IPS-NIHi11 (cell line): ENCODE measurements at places on chromosomes 3 and 15.
A peak's percentile ranks its signal among the peaks of the same experiment; 100 is the strongest.

DNA sequence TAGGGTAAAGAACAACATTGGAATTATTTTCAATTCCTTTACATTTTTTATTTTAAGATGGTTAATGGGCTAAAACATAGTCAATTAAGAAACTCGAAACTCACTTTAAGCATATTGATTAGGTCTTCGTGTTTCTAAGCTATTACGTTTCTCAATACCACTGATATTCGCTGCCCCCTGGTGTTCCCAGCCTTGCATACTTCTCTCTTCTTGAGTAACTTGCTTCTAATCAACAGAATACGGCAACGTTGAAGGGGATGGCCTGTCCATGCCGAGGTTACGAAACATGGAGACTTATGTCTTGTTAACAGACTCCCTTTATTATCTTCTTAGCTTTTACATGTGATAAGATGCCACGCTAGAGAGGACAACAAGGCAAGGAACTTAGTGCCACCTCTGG lies 43.6 kb downstream of the ROBO1 start:
- DNase-seq, result peak; percentile 34

GRCh38 chr3:122962149-122962548 lies 65.4 kb downstream of the SEMA5B start:
- no peak for DNase-seq

DNA sequence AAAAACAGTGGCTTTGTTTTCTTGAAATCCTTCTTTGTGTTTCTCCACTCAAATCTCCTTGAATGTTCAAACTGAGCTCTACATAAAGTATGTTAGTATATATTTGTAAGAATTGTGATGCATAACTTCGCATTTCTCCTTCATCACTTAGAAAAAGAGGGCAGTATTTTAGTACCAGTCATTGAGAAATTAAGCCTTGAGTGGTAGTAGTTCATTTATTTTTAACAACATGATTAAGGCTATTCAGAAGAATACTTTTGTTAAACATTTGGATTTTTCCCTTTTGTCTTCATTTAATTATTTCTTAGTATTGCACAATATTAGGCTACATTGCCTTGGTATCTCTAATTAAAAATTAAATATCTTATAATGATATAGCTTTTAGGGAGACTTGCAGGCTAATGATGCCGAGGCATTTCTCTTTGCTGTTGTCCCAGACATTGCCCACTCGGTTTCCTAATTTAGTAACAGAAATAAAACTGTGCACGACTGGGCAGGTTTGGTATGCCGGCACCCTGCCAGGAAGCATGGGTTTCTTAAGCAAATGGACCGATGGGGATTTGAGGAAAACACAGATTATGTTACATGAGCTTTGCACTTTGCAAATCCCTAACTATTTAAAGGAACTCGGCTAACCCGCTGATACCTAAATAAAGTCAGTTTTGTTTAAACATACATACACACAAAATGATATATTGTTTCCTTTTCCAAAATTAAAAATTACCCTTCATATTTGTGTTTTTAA lies 54.7 kb downstream of the LRRC28 start:
- peak; percentile 51 for DNase-seq

- DNase-seq, result no peak
Observed at GRCh38 chr15:76153241-76154197, 93.7 kb downstream of the TMEM266 start.

- DNase-seq, result no peak
Observed at GRCh38 chr3:128760042-128760441, 34.1 kb downstream of the RAB7A start.

DNA sequence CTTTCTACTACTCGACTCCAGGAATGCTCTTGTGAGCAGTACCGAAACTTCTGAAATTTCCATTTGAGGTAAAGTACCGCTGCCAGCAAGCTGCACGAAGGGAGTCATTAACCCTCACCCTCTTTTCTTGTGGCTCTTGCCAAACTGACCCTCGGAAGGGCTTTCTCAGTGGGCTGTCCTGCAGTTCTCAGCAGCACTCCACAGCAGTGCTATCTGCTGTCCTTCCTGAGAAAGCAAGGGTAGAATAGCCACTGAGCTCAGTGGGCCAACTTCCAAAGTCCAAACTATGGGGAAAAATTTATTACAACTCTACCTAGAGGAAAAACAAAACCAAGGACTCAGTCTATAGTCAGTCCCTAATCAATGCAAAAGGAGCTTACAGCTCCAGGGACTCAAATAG lies 38.5 kb upstream of the COL8A1 start:
- no peak for DNase-seq

GRCh38 chr3:117104792-117105191 lies 395.2 kb downstream of the TUSC7 start:
- peak; percentile 32 for DNase-seq

DNA sequence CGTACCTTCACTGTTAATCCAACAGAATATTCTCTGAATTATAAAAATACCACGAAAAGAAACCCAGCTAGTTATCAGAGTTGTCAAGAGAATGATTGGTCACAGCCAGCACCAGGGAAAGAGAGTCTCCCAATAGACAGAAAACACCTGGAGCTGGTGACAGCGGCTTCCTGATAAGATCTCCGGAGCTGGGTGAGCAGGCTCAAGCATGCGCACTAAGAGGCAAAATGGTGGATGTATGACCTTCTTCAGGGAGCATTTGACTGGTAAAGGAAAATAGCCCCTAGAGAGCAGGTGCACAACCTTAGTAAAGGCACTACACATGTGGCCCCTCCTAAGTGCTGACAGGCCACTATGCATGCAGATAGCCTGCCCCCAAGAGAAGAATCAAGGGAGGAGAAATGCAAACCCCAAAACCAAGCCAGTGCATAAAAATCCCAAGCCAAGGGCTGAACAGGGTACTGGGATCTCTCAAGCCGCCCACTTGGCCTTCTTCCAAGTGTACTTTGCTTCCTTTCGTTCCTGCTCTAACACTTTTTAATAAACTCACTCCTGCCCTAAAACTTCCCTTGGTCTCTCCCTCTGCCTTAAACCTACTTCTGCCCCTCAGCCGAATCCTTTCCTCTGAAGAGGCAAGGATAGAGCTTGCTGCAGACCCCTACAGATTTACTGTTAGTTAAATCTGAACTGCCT lies 93.2 kb downstream of the UACA start:
- no peak for DNase-seq

- DNase-seq, result no peak
Observed at GRCh38 chr15:59157840-59158700, 48.6 kb upstream of the LDHAL6B start.

DNA sequence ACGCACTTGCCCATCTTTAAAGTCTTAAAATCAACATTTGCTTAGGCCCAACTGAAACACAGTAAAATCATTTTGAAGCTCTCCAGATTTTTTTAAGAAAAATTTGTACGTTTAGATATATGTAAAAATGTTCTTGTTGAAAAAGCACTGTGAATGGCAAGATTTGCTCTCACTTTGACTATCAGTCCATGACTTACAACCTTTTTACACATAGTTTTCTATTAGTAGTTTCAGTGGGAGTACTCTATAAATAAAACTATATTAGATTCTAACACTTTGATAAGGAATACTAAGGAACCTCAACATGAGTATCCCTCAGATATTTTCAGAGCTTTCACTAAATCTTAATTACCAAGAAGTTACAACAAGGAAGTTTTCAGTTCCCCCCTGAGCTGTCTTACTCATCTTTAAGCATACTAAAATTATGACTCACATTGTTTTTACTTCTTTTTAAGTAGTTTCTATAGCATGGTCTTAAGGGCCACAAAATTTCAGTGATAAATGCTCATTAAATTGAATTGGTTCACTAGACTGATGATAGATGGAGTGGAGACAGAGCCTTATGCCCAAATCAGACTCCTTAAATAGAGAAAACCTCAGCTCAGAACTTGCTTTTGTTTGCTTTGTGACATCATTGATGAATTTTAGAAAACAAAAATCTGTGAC lies 31.6 kb upstream of the RAP2B start:
- DNase-seq, result no peak

DNA sequence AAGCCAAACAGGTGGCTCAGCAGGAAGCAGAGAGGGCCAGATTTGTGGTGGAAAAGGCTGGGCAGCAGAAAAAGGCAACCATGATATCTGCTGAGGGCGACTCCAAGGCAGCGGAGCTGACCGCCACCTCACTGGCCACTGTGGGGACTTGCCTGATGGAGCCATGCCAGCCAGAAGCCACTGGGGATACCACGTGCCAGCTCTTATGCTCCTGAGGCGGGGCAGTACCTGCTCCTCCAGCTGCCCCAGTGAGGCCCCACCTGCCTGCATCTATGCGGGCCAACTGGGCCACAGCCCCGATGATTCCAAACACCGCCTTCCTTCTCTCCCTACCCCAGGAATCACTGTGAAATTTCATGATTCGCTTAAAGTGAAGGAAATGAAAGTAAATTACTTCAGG lies 22.9 kb upstream of the ARIH1 start:
- DNase-seq, result no peak

DNA sequence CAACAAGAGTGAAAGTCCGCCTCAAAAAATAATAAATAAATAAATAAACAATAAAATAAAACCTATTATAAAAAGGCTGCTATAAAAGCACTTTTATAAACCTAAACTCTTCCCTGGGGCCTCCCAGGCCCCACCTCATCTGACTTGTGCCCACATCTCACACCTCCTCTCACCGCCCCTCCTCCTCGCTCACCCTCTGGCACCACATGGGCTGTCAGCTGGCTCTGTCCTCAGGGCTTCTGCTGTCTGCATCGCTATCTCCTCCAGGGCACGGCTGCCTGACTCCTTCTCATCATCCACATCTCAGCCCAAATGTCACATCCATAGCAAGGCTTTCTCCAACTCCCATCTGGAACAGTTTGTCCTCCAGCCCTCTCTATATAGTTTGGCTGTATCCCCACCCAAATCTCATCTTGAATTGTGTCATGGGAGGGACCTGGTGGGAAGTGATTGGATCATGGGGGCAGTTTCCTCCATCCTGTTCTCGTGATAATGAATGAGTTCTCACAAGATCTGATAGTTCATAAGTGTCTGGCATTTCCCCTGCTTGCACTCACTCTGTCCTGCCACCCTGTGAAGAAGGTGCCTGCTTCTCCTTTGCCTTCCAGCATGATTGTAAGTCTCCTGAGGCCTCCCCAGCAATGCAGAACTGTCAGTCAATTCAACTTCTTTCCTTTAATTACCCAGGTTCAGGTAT lies 8.8 kb upstream of the SH3BP5 start:
- no peak for DNase-seq

DNA sequence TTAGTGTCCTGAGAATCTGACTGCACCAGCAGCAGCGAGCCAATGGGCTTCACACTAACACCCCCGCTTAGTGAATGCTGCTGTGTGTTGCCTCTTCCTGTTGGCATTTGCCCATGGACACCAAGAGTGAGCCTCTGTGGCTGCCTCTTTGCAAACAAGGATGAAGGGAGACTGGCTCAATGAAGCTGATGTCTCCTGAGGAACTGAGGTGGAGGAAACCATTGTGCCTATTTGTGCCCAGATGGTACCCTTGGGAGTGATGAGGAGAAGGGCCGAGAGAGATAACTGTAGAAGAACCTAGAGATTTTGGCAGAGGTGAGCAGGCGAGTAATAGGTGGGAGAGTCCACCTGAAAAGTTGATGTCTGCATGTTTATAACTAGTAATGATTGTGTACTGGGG lies 51.2 kb downstream of the IL20RB start:
- no peak for DNase-seq

DNA sequence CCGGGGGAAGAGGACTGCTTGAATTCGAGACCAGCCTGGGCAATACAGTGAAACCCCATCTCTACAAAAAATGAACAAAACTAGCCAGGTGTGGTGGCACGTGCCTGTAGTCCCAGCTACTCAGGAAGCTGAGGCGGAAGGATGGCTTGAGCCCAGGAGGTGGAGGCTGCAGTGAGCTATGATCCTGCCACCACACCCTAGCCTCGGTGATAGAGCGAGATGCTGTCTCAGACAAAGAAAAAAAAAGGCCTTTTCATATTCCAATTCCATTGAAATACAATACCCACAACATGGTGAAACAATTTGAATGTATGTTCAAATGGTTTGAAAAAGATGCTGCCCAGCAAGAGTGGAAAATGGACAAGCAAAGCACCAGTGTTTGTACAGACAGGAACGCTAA lies 61.8 kb upstream of the ZNF148 start:
- no peak for DNase-seq

DNA sequence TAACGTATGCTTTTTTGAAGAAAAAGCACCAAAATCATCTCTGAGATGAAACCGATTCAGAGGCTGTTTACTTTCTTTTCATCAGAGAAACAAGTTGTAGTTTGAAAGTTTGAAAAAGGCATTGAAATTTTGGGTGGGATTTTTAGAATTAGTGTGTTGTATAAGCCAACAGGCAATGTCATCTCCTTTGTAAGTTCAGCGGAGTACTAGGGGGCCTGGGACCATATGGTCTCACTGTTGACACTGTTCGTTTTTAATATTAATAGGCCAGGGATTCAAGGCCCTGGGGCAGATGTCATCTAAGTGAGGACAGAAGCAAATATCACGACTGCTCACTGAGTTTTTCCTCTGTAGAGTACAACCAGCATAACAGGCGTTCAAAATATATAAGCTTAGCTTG lies 256.2 kb upstream of the RARB start:
- DNase-seq, result no peak

DNA sequence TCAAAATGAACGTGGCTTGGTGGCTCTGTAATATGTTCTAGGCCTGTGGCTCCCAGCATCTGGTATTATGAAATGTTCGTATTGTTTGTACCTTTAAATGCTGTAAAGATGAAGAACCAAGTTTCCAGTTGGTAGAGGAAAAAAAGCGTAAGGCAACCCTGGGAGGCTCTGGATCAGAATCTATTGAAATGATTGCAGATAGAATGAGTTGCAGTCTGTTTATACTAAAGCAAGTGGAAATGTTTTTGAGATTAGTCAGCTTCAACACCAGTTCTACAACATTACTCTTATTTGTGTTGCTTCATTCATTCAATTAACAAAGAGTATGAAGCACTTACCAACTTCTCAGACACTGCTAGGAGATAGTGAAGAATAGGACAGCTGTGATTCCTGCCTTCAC lies 5.3 kb downstream of the ARL6IP5 start:
- no peak for DNase-seq

DNA sequence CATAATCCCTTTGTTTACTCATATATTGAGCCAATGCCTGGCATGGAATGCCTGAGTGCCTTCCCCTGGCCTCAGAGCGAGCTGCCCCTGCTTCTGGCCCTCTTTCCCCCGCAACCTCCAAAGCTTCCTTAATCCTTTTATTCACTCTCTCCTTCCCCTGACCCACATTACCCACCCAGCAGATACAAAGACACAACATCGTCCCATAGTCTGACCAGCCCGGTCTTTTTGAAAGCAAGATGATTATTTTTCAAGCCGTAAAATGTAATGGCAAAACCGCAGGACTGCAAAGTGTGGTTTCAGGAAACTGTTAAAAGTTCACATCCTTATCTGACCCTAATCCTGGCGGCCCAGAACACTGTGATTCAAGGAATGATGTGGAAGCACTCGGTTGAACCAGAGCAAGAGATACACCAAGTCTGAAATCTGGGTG lies 78.4 kb upstream of the LRTM1 start:
- peak; percentile 48 for DNase-seq

GRCh38 chr15:56930669-56931313 lies 12.3 kb downstream of the TCF12 start:
- no peak for DNase-seq

DNA sequence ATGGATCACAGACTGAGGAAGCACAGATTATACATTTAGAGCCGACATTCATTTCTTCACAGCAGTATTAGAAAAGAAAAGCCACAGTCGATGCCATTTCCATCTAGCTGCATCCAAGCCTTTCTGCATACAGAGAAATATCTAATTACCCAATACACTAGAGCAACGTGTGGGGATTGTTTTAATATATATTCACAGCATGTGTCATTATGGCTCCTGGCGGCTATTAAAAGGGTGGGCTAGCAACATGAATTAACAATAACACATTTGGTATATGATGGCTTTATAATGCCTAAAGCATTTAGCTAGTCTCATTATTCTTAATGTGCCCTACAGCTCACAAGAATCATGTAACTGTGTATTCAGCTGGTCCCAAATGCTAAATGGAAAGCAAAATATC lies 1030.5 kb downstream of the FHIT start:
- DNase-seq, result no peak
